ENCODE measurements at places on chromosomes 2 and 18. TPM values are rescaled to one million over a fixed set of nuclear protein-coding genes. Genes with fewer than 3 reads are reported as not detected.

DNA sequence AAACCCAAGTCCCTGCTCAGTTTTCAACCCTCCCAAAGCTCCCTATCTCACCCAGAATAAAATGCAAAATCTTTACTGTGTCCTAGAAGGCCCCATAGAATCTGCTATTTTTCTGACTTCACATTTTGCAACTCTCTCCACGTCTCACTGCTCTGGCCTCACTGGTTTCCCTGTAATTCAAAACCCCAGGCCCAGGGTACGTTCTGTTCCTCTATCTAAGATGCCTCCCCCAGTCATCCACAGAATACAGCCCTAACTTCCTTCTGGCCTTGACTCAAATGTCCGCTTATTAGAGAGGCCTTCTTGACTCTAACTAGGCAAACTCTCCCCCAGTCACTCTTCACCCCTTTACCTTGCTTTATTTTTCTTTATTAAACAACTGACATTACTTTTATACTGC is 42.0 kb downstream of the FAM161A start:
- DNase-seq = no peak

MYO3B gene
- 4.1 TPM for total RNA-seq

B3GNT7 gene
- total RNA-seq = 0.76 TPM

DNA sequence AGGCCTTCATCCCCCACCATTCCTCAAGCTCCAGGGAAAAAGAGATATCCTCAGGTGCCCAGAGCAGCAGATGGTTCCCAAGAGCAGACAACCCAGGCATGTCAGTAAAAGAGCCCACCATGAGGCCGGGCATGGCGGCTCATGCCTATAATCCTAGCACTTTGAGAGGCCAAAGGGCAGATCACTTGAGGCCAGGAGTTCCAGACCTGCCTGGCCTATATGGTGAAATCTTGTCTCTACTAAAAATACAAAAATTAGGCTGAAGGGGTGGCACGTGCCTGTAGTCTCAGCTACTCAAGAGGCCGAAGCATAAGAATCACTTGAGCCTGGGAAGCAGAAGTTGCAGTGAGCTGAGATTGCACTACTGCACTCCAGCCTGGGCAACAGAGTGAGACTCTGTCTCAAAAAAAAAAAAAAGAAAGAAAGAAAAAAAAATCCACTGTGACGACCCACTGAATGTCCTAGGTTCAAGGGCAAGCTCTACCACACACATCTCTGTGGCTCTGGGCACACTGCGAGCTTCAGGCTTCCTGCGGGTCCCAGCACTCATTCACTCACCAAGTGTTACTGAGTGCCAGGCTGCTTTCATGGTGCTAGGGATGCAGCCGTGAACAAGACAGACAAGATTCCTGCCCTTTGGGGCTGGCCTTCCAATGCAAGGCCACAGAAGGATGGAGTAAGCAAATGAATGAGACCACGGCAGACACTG is 6.5 kb upstream of the DUSP2 start:
- no peak for DNase-seq

DNA sequence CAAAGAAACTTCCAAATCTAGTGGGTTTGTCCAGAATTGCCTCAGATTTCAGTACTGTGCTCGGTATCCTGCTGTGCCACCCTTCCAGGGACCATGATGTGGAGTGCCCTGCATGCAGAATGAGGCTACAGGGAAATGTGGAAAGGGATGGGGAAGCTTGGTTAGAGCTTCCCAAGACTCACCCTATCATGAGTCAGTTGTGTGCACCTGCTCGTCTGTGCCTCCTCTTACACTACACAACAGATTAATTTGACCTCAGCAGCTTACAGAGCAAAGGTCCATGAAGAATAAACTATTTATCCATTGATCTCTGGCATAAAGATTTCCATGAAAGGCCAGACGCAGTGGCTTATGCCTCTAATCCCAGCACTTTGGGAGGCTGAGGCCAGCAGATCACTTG is 21.3 kb upstream of the NCK2 start:
- no peak for DNase-seq

DNA sequence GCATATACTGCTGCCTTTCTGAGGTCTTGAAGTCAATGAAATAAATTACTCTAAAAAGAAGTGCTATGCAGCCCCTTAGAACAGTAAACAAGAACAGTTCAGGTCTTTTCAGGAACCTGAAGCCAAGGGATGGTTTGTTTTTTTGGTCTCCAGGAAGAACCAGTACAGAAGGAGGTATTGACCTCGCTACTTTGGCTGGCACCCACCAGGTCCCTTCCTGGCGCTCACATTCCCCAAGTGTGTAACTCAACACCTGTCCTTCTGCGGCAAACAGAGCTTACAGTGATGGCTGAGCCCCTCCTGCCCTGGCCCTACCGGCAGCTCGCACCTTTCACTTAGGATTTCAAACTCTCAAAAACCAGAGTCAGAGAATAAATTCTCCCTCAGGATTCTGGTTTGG is 51.9 kb downstream of the SETBP1 start:
- no peak for DNase-seq
